Pancreas (tissue), 10 donors: ENCODE measurements at places on chromosomes 6 and 20. TPM values are rescaled to one million over a fixed set of nuclear protein-coding genes. Genes with fewer than 3 reads are reported as not detected.
A peak's percentile ranks its signal among the peaks of the same experiment; 100 is the strongest.

GRCh38 chr6:22023937-22024336 lies 272.9 kb downstream of the PRL start:
- no peak for DNase-seq

DNA sequence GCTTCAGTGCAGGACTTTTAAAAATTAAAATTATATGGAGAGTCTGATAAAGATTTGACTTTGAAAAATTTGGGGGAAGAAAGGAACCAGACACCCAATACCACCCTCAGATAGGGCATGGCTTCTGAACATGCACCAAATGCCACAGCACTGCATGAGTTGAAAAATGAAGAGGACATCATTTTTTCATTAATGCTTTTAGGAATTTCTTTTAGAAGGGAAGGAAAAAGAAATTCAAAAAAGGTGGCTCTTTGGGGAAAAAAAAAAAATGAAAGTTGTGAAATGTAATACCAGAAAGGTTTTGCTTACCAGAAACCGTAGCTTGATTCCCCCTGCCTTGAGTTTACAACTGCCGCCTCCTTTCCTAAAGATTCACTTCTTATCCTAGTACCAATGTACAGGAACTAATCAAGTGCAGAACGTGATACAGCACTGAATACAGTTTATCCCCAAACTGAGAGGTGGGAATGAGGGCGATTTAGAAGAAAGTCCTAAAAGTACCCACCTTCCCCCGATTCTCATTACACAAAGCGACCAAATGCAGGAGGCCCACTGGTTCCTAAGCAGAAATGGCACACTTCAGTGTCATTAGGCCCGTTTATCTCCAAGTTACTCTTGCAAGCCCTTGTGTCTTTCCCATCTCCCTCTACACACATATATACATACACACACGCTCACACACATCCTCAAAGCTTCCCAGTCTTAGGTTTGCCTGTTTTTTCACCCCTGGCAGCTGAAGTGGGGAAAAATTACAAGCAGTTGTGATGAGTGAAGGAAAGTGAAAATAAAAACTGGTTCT lies 2.8 kb downstream of the PPP1R10 start:
- DNase-seq, result no peak

- no peak for DNase-seq
These were observed 131.6 kb downstream of the UTRN start for GRCh38 chr6:144416773-144417172.

DNA sequence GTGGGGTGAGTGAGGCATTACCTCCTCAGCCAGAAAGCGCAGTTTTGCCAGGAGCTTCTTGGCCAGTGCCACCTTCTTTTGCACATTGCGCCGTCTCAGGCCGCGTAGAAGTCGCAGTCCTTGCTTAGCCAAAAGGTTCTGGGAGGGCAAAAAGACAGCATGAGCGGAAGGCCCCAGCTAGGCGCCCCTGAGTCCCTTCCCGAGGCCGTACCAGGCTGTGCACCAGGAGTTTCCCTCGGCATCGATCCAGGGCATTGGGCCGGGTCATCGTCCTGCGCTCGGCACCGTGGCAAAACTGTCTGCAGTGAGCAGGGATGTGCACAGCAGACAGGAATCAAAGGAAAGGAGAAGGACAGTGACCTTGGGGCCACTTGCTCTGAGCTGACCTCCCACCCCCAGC lies 20.2 kb upstream of the SPAG4 start:
- DNase-seq, result peak; percentile 25

- no peak for DNase-seq
These were observed 39.6 kb downstream of the PDSS2 start for GRCh38 chr6:107419733-107420132.

The LCA5 gene
- total RNA-seq, result 2.3 TPM

GRCh38 chr20:17856837-17857605 lies 111.6 kb downstream of the SNX5 start:
- DNase-seq, result no peak

DNA sequence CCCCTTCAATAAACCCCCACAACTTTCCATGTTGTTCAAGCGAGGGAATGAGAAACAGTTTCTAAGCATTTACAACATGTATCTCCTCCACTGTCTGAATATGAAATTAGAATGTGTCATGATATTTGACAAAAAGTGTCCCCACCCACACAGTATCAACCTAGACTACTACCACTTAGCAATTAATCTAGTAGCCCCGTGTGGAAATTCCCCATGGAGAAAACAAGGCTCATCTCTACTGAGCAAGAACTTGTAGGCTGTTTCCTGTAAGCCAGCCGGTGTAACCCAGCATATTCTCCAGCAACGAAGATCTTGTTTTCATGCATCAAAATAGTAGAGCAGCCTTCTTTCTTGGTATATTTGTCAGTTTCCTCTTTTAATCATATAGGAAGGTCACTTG lies 115.0 kb downstream of the IRF4 start:
- DNase-seq, result no peak

DNA sequence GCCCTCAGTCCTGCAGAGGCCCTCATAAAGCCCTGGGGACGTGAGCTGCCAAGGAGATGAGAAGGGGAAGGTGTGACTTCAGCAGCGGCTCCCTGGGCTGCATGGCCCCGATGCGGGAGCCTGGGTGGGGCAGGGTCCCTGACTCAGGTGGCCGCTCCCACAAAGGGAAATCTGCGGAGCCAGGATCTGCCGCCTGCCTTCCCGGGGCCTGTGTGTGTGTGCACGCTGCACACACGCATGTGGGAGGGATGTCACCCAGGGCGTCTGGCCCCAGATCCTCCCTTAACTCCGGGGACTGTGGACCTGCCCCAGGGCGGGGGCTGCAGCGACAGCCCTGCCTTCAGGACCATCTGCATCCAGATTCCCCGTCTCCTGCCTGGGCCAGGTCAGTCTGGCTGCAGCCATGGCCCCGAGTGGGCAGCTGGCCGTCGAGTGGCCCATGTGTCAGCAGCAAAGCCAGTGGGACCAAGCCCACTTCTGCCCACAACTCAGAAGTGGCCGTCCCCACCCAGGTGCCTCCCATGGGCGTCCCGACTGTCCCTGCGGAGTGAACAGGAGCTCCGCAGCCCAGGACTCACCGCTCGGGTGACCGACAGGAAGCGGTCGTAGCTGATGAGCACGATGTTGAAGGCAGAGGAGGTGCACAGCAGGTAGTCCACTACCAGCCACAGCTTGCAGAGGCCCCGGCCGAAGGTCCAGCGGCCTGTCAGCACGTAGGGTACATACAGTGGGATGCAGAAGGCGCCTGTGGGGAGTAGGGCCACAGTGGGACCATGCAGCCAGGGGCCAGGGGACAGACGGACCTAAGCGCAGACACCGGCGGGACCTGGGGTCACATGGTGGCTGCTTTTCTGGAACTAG lies 1.9 kb downstream of the HRH3 start:
- DNase-seq, result no peak

GRCh38 chr6:108565091-108565766 lies 4.5 kb downstream of the FOXO3 start:
- DNase-seq, result no peak

DNA sequence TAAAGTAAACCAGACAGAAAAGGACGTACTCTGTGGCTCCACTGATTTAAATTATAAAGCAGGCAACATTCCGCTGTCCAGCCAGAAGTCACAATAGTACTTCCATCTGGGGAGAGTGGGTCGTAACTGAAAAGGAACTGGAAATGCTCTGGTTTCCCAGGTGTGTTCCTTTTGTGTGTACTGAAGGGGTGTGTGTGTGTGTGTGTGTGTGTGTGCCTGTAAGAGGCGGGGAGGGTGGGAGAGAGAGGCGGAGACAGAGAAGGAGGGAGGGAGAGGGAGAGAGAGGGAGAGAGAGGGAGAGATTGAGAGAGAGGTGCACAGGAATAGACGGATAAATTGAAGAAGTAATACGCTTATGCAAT lies 178.4 kb upstream of the ZNF184 start:
- no peak for DNase-seq

The FLRT3 gene
- 1.8 TPM for total RNA-seq

The DOK5 gene
- total RNA-seq, result 0.56 TPM

The VGLL2 gene
- not detected for total RNA-seq

DNA sequence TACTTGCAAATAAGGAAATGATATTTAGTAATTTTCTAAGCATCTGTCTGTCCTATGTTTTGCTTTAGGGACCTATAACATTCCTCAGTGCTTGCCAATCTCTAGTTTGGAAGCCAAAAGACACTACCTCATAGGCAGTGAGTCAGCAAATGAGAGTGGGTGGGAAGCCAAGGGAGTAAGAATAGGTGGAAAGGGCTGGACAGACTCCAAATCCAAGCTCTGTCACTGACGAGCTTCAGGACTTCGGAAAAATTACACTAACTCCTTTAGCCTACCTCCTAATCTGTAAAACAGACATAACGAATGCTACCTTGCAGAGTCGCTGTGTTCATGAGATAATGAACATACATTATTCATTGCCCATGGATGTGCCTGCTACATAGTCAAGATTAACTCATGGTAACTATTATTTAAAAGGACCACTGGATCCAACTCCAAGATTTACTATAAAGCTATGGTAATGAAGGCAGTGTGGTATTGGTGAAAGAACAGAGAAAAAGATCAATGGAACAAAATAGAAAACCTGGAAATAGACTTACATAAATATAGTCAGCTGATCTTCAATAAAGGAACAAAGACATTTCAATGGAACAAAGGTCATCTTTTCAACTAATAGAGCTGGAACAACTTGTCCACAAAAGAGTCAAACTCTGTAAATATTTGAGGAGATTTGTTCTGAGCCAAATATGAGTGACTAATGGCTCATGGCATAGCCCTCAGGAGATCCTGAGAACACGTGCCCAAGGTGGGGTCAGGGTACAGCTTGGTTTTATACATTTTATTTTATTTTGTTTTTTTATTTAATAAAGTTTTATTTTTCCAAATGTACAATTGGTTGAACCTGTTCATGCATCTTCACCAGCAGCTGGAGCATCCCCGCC lies 64.1 kb downstream of the FAM50B start:
- DNase-seq, result peak; percentile 64

DNA sequence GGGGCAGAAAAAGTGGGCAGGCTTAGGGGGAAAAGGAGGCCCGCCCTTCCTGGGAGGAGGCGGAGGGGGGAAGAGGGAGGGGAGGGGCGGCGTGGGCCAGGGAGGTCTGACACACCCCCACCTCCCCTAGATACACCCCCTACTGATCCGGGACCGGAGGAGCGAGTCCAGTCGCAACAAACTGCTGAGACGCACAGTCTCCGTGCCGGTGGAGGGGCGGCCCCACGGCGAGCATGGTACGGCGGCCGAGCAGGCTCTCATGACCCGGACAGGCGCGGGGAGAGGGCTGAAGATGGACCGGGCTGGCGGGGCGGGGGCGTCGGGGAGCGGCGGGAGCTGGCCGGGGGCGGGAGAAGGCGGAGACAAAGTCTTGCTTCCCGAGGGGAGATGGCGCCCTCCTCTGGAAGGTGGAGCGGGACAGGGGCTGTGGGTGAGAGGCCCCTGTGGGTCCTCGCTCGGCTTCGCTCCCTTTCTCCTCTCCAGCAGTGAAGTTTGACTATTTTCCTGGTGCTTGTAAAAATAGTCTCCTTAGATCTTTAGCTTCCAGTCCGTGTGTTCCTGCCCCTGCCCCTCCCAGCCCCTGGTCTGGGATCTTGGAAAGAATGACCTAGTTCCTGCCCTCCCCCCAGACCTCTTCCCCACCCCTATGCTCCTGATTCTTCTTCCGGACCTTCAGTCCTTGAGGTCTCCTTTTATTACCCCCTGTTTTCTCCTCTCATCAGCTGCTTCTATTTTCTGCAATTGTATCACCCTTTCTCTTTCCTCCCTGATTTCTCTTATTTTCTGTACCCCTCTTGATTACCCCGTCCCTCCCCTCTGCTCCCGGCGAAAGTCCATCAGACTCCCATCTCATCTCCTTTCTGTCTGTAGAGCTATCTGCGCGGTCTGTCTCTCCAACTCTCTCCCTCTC lies 6.1 kb downstream of the SYNGAP1 start:
- DNase-seq, result peak; percentile 92

DNA sequence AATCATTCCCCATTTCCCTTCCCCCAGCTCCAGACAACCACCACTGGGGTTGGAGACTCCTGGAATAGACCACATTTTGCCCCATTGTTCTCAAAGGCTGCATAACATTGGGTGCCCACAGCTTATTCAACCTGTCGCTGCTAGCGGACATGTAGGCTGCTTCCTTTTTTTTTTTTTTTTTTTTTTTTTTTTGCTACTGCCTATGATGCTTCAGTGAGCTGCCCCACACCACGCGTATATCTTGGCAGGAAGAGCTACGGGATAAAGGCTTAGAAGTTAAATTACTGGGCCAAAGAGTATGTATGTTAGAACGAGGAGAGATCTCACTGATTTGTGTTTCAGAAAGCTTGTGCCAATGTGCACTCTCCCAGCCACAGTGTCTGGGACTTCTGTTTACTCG lies 7.0 kb downstream of the LBP start:
- DNase-seq, result no peak

The LRRN4 gene
- total RNA-seq, result 7.9 TPM

The CRYBG1 gene
- 4.9 TPM for total RNA-seq

DNA sequence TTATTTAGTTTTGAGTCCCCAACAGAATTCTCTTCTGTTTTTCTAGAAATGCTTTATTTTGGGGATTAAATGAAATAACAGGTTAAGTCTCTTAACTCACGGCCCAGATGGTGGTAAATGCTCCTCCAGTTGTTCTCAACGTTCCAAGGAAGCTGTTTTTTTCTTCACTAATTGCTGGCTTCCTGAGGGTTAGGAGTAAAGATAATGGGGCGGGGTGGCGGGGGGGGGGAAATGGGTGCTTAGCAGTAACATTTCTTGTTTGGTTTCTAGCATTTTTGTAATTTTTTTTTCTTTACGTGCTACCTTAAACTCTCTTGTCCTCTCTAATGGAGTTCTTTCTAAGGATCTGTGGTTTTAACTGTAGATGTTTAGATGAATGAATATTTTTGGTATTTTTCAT lies 2.2 kb downstream of the SRSF3 start:
- DNase-seq, result no peak

DNA sequence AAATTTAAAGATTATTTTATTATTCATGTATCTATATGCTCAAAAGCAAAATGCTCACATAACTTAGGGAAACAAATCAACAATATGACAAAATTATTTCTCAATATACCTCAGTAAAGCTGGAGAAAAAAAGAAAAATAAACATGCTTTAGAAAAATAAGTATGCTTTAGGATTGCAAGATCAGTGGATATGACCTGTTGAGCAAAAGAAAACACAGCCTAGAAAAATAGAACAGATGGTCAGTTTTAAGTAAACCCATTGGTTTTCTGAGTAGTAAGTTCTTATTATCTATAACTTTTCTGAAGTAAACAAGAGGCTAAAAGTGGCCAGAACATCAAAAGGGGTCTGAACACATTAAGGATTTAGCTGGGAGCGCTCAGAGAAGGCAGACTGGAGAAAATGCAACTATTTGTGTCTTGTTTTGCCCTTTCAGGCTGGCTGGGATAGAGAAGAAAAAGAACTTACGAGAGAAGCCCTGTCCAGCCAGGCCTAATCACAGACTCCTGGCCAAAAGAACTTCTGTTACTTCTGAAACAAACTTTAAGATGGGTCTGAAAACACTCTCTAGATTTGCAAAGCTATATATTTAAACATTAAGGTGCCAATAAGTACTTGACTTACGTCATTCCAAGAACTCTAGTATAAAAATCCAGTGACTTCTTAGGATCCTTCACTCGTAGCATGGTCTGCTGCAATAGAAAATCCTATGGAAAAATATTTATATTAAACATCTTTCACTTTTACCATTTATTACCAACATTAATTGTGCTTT lies 16.5 kb downstream of the GLO1 start:
- DNase-seq, result no peak

- DNase-seq, result no peak
These were observed 2.5 kb downstream of the CCDC167 start for GRCh38 chr6:37496951-37497885.

- no peak for DNase-seq
These were observed 36.8 kb upstream of the DDR1 start for GRCh38 chr6:30847421-30847970.

- no peak for DNase-seq
These were observed 410.7 kb upstream of the RUNX2 start for GRCh38 chr6:44917430-44917829.
